Activated naive CD4-positive, alpha-beta T cell (primary cell): ENCODE measurements at places on chromosomes 3 and 15.

DNA sequence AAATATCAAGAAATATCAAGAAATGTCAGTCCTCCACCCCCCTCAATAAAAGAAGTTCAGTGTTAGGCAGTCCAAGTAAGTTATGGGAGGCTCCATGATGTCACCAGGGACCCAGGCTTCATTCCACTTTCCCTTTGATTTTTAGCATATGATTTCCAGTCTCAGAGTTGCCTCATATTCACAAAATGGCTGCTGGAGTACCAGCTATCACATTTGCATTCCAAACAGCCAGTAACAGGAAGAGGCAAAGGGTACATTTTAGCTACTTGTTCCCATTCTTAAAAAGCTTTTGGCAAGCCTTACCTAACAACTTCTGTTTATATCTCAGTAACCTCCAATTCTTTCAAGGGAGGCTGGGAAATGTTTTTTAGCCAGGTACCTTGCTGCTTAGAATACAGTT, 13.4 kb upstream of the KLF13 start:
- DNase-seq = no peak

- DNase-seq = no peak
Observed at GRCh38 chr15:90864507-90864906, 3.9 kb upstream of the FURIN start.

GRCh38 chr3:40895109-40895508, 304.2 kb upstream of the CTNNB1 start:
- no peak for DNase-seq

DNA sequence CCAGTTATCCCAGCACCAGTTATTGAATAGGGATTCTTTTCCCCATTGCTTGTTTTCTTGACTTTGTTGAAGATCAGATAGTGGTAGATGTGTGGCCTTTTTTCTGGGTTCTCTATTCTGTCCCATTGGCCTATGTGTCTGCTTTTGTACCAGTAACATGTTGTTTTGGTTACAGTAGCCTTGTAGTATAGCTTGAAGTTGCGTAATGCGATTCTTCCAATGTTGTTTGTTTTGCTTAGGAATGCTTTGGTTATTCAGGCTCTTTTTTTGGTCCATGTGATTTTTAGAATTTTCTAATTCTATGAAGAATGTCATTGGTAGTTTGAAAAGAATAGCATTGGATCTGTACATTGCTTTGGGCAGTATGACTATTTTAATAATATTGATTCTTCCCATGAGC, 94.3 kb upstream of the CHMP2B start:
- no peak for DNase-seq

- DNase-seq = no peak
Observed at GRCh38 chr3:138173769-138174420, 826 bp downstream of the DBR1 start.

- DNase-seq = no peak
Observed at GRCh38 chr15:82970078-82970686, 15.8 kb upstream of the RAMAC start.
